DMS79 (cell line): ENCODE measurements at places on chromosomes 3 and 15.

- no peak for DNase-seq
Observed at GRCh38 chr3:72754582-72754981, 93.7 kb downstream of the SHQ1 start.

DNA sequence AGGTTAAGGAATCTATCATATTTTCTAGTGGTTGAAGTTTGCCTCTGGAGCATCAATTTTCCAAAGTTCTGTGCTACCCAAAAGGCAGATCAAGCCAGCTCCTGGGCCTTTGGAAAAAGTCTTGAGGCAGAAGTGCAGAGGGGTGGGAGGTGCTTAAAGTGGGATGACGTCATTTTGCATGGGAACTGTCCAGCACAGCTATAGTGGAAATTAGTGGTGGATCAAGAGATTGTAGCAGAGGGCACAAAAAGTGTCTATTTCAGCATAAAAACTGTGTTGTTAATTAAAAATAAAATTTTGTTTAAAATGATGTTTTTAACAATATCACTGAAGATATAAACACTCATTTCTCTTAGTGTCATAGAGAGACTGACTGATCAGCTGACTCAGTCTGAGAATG lies 221.9 kb downstream of the LRRN1 start:
- no peak for DNase-seq

DNA sequence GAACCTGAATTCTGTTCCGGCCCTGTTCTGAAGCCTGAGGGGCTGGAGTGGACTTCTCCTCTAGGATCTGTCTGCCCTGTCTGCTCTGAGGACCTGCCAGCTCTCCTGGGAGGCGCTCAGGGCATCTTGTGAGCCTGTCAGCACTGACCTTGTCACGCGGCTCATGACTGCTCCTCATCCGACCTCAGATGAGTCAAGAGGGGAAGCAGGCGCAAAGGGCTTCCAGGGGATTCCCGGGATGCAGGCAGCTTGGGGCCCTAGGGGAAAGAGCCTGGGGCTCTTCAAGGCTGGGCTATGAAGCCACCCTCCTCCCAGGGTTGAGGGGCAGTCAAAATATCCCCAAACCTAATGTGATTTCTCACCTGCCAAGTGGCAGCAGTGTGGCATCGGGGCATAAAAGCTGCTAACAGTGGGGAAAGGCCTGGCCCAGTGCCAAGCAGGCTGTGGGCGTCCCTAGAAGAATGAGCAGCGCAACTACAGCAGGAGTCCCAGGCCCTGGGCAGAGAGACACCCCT lies 27.6 kb upstream of the ANKDD1A start:
- peak; percentile 5 for DNase-seq

- peak; percentile 2 for DNase-seq
Observed at GRCh38 chr15:54772663-54773062, 424.1 kb downstream of the RSL24D1 start.

DNA sequence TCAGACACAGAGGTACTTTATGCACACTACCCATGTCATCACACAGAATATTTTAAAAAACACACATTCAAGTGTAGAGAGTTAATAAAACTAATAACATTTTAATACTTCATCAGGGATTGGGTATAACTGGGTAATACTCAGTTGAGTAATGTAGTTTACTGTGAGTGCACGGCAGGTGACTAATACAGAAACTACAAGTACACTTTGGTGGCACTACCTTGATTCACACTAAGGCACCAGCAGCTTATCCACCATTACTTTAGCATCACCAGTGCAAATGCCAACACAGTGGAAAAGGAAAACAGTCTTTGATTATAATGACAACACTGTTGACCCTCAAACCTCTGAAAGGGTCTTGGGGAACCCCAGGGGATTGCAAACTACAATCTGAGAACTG lies 33.6 kb downstream of the ZNF280D start:
- DNase-seq = no peak

GRCh38 chr3:167700046-167700445 lies 34.6 kb downstream of the PDCD10 start:
- no peak for DNase-seq

GRCh38 chr3:147015334-147015733 lies 391.0 kb downstream of the ZIC4 start:
- no peak for DNase-seq

GRCh38 chr3:157190380-157190872 lies 30.5 kb upstream of the CCNL1 start:
- no peak for DNase-seq

DNA sequence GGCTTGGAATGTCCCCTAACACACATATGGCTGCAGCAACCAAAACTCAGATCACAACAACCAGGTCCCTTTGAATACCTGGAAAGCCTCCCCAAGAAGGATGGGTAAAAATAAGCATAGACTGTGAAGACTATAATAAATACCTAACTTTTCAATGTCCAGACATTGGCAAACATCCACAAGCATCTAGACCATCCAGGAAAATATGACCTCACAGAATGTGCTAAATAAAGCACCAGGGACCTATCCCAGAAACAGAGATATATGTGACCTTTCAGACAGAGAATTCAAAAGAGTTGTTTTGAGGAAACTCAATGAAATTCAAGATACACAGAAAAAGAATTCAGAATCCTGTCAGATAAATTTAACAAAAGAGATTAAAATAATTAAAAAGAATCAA lies 109.2 kb downstream of the NEDD4 start:
- DNase-seq = no peak

DNA sequence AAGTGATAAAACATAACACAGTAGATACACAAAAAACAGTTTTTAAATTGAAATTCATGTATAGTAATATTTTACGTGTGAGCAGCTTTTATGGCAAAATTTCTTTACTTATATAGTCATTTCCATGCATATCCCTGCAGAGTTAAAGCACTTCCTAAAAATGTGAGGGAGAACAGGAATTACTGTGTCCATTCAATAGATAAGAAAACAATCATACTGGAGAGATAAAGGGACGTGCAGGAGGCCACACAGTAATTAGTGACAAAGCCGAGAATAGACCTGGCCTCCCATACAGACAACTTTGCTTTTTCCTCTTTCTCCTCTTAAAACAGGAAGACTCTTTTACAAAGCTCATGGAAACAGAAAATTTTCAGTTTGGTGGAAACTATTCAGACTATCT lies 247.5 kb downstream of the CDIN1 start:
- no peak for DNase-seq

DNA sequence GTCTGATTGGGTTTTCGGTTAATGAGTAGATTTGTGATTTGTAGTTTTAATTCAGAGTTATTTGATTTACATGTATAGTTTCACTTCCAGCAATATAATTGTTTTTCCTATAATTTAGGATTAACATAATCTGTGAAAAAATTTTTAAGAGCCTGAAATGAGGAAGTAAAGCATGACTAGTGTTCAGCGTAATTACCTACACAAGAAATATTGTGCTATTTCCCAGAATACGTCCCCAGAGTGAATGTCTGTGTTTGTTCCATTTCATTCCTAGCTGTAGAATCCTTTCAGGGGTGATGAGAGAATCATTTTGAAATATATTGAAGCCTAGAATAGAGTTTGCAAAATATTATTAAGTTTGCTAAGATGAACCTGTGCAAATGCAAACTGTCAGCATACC lies 247.1 kb downstream of the BBX start:
- DNase-seq = no peak

- DNase-seq = no peak
Observed at GRCh38 chr3:16504242-16504641, 9.3 kb downstream of the RFTN1 start.

GRCh38 chr15:81195339-81195864 lies 1.3 kb upstream of the IL16 start:
- DNase-seq = no peak

- no peak for DNase-seq
Observed at GRCh38 chr3:112776836-112777235, 69.8 kb downstream of the CD200R1L start.

- no peak for DNase-seq
Observed at GRCh38 chr15:68431792-68432401, at the start of gene ITGA11. Gene ITGA11 (minus strand): TSS chr15:68432163. CDS start chr15:68432066, 97 bp downstream.

DNA sequence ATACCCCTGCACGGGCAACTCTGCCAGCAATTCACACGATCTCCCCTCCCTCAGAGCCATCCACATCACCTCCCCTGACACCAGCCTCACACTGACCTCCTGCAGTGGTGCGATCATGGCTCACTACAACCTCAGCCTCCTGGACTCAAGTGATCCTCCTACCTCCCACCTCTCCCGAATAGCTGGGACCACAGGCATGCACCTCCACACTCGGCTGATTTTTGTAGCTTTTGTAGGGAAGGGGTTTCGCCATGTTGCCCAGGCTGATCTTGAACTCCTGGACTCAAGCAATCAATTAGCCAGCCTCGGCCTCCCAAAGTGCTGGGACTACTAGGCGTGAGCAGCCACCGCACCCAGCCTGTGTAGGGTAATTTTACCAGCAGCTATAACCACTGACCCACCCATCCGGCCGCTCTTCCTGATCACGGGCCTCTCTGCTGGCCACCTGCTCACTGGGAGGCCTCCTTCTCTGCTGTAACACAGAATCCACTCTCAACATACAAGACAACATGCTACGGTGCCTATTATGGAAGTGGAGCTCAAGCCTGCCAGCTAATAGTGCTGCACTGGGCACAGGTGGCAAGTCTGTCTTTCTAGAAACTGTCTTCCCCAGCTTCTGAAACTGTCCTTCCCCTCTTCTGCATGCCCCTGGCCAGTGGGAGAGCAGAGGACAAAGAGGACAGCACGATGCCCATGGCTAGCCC lies 4.6 kb downstream of the GP9 start:
- DNase-seq = no peak

- no peak for DNase-seq
Observed at GRCh38 chr3:37082317-37082716, 89.0 kb downstream of the MLH1 start.

DNA sequence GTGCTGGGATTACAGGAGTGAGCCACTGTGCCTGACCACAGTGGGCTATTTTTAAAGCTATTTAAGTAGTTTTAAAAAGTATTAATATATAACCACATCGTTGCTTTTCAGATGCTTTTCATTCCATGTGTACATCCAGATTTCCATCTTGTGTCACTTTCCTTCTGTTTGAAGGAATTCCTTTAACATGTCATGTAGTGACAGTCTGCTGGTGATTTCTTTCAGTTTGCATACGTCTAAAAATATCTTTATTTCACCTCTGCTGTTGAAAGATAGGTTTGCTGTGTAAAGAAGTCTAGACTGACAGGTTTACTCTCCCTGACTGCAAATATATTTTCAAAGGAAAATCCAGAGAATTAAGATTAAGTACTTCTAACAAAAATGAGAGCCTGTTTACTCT lies 12.2 kb downstream of the FAM240A start:
- DNase-seq = no peak

DNA sequence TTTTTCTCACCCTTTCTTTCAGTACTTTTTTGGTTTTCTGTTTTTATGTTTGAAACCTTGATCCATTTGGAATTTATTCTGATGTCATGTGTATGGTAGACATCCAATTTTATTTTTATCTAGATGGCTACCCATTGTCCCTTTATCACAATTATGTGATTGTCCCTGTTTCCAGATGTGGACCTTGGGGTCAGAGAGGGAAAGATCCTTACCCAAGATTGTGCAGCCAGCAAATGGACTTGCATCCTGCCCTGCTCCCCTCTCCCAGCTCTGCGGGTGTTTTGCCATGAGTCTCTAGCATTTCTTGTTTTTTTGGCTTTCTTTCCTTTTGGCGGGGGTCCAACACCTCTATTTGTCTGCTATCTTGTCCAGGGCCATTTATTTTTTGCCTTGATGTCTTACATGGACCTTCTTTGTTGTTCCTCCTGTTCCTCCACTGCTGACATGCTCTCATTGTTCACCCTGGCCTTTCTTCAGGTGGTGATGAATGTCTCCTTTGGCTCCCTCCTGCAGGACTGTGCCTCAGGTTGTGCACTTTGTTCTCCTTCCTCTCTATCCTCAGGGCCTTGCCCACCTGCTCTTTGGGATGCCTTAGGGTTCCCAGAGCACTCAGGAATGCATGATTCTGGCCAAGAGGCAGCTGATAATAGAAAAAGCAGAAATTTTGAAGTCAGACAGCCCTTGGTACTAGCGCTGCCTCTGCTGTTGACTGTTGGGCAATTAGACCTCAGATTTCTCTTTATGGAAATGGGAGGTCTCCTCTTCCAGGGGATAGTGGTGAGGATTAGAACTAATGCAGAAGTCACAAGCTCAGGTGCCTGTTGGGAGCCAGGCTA lies 84.3 kb downstream of the EEFSEC start:
- no peak for DNase-seq

- DNase-seq = no peak
Observed at GRCh38 chr15:81940467-81941451, 105.1 kb downstream of the MEX3B start.

DNA sequence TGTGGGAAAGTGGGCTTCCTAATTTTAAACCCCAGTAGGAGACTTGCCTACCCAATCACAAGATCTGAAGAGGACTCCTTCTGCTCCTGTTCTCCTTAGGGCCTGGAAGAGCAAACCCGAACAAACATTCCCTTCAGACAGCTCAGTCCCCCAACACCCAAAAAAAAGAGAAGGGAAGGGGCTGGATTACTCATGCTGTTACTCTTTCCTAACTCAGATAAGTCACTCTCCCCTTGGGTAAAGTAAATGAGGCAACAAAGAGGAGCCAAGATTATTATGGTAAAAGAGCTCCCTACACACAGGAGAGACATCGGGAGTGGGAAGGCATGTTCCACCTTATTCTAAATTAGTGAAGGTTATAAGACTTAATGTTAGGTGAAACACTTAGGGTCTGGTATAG lies 18.1 kb upstream of the LEKR1 start:
- DNase-seq = no peak

DNA sequence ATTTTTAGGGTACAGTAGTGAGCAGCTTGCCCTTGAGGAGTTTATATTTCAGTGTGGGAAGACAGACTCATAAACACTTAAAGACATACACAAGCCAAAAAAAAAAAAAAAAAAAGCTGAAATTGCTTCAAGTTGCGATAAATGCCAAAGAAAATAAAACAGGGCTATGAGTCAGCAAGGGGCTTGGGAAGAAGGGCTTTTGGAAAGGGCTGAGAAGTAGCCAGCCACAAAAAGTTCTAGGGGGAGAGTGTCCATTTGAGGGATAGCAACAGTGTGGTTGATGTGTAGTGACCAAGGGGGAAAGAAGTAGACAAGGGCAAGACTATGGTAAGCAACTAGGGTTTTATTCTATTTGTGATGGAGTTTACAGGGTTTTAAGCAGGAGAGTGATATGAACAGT lies 185.5 kb downstream of the ADAMTS9 start:
- no peak for DNase-seq

- DNase-seq = no peak
Observed at GRCh38 chr15:61938249-61938648, 122.0 kb downstream of the VPS13C start.

DNA sequence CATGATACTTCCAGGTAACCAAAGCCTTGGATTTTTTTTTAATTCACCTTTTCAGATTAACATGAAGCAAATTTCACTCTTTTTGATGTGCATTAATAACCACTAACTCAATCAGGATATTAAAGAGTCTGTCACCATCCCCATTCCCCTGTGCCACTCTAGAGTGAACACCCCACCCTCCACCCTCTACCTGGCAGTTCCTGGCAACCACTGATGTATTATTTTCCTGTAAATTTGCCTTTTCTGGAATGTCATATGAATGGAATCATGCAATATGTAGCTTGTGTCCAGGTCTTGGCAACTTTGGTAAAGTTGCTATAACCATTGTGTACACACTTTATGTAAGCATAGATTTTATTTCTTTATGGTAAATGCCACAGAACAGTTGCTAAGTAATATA lies 627.6 kb downstream of the MCTP2 start:
- no peak for DNase-seq
